Dorsolateral prefrontal cortex (tissue), 122 donors: ENCODE measurements at places on chromosomes 12 and 14.

- no peak for DNase-seq
Measured at GRCh38 chr14:97021001-97021400, 223.8 kb downstream of the VRK1 start.

- DNase-seq, result peak; percentile 54
Measured at GRCh38 chr12:55931780-55932550, 1.0 kb downstream of the DGKA start.

DNA sequence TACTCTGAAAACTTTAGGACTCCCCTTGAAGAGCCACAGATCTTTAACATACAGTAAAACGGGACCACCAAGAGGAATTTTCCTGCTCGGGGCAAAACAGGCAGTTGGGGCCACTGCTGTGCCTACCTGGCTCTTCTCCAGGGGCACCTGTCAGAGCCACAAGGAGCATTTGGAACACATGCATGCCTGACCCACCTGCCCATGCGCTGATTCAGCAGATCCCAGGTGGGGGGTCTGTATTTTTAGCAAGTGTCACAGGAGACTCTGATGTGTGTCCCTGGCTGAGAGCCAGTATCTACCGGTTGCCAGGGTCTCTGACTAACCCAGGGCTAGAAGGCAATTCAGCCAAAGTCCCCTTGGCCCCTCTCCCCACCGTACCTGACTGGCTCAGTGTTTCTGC is 6.5 kb downstream of the CTDSP2 start:
- DNase-seq, result no peak

DNA sequence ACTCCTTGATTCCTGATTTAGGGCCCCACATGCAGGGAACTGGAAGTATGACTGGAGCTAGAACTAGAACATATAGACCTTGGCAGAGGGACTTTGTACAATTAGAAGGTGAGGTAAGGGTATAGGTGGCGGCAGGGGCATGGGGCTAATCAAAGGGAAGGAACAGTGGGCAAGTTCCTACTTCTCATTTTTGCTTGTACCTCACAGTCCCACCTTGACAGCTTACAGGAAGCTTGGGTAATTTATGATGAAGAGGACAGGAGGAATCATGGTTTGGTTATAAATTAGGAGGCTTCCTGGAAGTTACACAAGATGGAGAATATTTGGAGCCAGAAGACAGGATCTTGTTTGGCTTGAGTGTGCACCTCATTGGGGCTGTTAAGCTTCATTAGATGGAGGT is 33.4 kb downstream of the SUSD6 start:
- DNase-seq, result no peak

GRCh38 chr12:90959538-90960139 is 4.7 kb upstream of the CCER1 start:
- DNase-seq, result no peak

- no peak for DNase-seq
Measured at GRCh38 chr12:21797539-21797938, 23.0 kb upstream of the KCNJ8 start.

GRCh38 chr12:108350511-108350910 is 11.4 kb upstream of the CMKLR1 start:
- no peak for DNase-seq

DNA sequence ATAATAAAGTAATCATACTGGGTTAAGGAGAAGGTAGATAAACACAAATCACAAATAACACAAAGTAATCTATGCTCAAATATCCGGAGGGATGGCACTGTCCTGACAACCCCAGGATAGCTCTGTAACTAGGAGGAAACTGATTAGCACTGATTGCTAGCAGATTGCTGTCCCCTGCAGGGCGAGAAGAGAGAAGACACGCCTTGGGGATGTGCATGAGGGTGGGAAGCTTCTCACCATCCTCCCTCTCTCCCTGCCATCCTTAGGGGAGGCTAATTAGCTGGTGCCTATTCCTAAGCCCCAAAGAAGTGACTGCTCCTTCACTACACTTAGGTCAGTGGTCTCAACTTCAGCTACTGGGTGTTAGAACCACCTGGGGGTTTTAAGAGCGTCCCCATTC is 27.0 kb upstream of the TMEM260 start:
- no peak for DNase-seq

GRCh38 chr12:3046441-3047200 is 30.6 kb upstream of the TSPAN9 start:
- DNase-seq, result no peak

DNA sequence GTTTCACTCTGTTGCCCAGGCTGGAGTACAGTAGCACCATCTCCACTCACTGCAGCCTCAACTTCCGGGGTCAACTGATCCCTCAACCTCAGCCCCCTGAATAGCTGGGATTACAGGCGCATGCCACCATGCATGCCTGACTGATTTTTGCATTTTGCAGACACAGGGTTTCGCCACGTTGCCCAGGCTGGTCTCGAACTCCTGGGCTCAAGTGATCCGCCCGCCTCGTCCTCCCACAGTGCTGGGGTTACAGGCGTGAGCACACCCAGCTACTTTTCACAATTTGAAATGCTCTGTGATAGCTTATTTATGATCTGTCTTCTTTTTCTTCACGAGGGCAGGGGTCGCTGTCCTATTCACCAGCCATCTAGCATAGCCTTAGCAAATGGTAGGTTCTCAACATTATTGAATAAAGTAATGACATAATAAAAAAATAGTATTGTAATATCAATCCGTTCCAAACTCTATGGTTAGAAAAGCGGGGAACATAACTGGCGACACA is 477 bp upstream of the DDX47 start:
- no peak for DNase-seq

GRCh38 chr12:12099102-12099501 is 28.4 kb downstream of the BCL2L14 start:
- DNase-seq, result no peak

GRCh38 chr12:89709157-89709994 is 738 bp upstream of the ATP2B1 start:
- DNase-seq, result peak; percentile 95

DNA sequence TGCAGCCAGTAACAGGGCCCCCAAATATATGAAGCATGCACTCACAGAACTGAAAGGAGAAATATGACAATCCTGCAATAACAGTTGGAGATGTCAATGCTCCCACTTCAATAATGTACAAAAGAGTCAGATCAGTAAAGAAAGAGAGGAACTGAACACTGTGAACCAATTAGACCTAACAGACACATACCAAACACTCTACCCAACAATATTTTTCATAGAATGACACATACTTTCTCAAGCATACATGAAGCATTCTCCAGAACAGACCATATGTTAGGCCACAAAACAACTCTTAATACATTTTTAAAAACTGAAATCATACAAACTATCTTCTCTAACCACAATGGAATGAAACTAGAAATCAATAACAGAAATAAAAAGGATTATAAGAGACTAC is 80.2 kb downstream of the ELK3 start:
- DNase-seq, result no peak

- no peak for DNase-seq
Measured at GRCh38 chr12:15289192-15289591, 33.1 kb upstream of the PTPRO start.

DNA sequence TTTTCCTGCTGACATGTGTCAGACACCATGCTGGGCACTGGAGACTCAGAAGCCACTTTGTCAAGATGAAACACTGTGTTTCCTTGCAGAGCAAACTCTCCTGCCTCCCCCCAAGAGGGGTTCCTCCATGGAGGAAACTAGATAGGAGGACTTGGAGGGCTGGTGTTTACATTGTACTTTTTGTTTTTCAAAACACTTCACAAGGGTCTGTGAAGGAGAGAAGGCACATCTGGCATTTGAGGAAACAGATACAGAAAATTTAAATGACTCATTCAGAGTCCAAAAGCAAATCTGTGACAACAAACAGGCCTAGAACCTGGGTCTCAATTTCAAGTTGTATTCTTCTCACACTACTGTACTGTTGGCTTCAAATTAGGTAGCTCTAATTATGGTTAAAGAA is 6.7 kb upstream of the CDKL1 start:
- no peak for DNase-seq

- no peak for DNase-seq
Measured at GRCh38 chr14:82080370-82080769, 546.7 kb upstream of the SEL1L start.

- peak; percentile 46 for DNase-seq
Measured at GRCh38 chr12:50282721-50283228, 545 bp downstream of the LIMA1 start.

DNA sequence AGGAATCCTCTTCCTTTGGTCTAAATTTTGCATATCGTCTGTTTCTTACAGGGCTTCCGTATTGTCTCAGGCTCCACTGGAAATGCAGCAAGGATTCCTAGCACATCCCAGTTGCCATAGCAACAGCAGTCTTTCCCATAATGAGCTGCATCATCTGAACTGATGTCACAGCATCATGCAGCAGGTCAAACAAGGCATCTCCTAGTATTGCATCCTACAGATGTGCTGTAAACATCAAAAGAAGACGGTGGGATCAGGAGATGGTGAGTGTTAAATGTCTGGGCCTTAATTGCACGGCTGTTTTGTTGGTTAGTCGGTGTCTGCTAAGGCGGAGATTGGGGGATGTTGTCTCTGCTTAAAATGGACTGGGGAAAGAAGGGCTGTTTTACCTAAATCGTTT is at the start of gene AKAP6:
AKAP6 (plus strand) TSS at position 153 of the 400 bp plus-strand sequence. CDS start 104,196 bp downstream, outside the sequence.
- DNase-seq, result peak; percentile 80

DNA sequence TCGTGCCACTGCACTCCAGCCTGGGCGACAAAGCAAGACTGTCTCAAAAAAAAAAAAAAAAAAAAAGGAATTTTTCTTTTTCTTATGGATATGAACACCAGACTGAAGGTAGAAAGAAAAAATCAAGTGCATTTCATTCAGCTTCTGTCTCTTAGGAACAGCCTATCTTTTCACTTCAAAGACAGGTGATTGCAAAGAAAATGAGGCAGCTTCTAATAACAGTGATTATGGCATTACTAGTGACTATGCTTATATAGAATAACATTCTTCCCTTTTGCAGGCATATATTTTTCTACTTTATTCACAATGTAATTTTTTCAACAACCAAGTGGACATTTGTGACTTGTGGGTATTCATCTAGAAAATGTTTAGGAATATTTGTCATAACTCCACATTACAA is 295.5 kb upstream of the ATXN7L3B start:
- no peak for DNase-seq

DNA sequence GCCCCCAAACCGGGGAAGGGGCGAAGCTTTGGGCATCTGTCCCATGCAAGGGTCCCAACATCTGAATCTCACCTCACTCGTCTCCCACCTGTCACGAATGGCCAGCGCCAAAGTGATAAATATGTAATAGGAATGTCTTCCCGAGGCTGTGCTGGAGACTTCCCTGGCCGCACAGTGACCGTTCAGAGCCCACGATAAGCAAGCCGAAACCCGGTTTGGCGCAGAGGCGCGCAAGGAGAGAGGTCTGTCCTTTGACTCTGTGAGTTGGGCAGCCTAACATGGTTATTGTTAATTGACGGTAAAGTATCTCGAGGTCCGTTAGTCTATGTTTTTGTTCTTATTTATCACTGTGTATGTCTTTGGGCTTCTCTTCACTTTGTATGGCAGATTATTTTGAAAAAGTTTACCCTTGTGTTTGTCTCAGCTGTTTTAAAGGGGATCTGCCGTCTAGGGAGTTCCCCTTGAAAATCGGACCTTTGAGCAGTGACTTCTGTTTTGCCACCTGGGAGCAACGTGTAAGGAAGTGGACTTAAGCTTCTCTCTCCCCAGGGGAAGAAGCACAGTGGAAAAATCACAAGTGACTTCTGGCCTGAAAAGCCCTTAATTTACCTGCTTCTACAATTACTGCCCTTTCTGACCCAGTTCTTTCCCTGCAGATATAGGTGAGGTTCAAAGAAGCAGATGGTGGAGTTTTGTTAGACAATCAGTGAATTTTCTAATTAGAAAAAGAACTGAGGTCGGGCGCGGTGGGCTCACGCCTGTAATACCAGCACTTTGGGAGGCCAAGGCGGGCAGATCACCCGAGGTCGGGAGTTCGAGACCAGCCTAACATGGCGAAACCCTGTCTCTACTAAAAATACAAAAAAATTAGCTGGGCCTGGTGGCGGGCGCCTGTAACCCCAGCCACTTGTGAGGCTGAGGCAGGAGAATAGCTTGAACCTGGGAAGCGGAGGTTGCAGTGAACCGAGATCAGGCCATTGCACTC is 1.1 kb upstream of the TM9SF1 start:
- DNase-seq, result no peak

- no peak for DNase-seq
Measured at GRCh38 chr12:64634508-64635092, 24.3 kb downstream of the RASSF3 start.

DNA sequence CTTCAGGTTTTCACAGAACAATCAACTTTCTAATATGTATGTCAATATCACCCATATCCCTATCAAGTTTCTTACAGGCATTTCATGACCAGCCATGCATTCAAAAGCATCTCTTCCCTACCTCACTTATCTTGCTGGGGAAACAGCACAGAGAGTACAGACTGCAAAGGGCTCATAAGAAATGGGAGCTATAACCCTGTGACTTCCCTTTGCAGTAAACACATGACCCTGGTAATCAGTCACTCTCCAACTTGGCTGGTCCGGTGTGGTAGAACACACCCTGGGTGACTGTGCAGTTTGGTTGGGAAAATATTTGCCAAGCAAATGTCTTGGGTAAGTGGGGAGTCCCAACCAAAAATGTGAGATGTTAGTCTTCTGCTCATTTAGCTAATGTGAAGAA is 49.4 kb upstream of the TMCC3 start:
- no peak for DNase-seq

DNA sequence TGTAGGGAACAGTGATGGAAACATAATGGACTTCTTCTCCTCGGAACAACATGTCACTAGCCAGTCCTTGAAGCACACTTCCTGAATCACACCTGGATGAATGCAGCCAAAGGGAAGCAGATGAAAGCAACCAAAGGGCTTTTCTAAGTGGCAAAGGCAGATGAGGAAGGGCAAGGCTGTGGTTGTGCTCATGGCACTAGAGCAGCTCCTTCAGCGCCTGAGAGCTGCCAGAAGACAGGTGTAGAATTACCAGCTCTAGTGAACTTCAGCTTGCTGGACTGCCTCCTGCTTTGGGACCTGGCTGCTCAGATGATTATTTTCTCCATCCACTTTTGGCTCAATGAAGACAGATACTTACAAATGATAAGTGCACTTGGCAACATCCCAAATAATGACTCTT is 1372.1 kb upstream of the SEL1L start:
- no peak for DNase-seq

DNA sequence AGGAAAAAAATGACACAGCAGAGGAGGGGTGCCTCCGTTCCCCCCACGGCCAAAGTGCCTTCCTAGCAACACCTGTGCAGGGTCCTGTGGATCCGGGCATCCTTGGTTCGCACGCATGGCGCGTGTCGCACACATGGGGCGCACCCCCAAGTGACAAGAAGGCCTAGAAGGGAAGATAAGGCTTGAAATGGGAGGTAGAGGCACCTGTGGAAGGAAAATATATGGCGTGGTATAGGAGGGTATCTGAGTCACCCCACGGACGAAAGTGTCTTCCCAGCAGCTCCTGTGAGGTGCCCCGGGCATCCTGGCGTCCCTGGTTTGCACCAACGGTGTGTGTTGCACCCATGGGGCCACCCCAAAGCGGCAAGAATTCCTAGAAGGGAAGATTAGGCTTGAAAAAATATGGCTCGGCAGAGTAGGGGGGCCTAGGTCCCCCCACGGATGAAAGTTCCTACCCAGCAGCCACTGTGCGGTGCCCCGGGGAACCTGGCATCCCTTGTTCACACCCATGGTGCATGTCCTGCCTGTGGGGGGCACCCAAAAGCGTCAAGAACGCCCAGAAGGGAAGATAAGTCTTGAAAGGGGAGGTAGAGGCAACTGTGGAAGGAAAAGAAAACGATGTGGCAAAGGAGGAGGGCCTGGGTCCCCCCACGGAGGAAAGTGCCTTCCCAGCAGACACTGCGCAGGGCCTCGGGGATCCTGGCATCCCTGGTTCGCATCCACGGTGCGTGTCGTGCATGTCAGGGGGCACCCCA is 280.0 kb downstream of the ALG10 start:
- no peak for DNase-seq

GRCh38 chr14:20607617-20608016 is 16.4 kb upstream of the RNASE12 start:
- no peak for DNase-seq
